Pulmonary artery endothelial cell (primary cell): ENCODE measurements at places on chromosomes 16 and 17. TPM values are rescaled to one million over a fixed set of nuclear protein-coding genes. Genes with fewer than 3 reads are reported as not detected.
A peak's percentile ranks its signal among the peaks of the same experiment; 100 is the strongest.

PRRT2 gene
- 0.66 and 0.71 TPM in 2 replicates for total RNA-seq

TERB1 gene
- total RNA-seq = 0.07 TPM in 1 of 2 replicates, not detected in the other

TPPP3 gene
- 0.18 and 0.20 TPM in 2 replicates for total RNA-seq

- peak; percentile 45 for DNase-seq
These were observed at the start of gene TGFB1I1 for GRCh38 chr16:31471875-31472708. TGFB1I1 (plus strand) TSS chr16:31472152; CDS start chr16:31472189, 37 bp downstream.

NEUROD2 gene
- total RNA-seq = not detected in 2 replicates

ZNF750 gene
- under 0.01 and 0.07 TPM in 2 replicates for total RNA-seq

- DNase-seq = no peak
These were observed 21.5 kb upstream of the PSMD7 start for GRCh38 chr16:74275031-74275636.

GRCh38 chr16:77896415-77897128, 108.2 kb downstream of the VAT1L start:
- no peak for DNase-seq
